ENCODE measurements at places on chromosomes 16 and 17.

GRCh38 chr17:73575470-73576221 lies 68.6 kb downstream of the SDK2 start:
- no peak for DNase-seq

GRCh38 chr17:76326306-76326705 lies 18.2 kb upstream of the QRICH2 start:
- DNase-seq = no peak

GRCh38 chr17:30380643-30381339 lies 2.1 kb downstream of the CPD start:
- no peak for DNase-seq

DNA sequence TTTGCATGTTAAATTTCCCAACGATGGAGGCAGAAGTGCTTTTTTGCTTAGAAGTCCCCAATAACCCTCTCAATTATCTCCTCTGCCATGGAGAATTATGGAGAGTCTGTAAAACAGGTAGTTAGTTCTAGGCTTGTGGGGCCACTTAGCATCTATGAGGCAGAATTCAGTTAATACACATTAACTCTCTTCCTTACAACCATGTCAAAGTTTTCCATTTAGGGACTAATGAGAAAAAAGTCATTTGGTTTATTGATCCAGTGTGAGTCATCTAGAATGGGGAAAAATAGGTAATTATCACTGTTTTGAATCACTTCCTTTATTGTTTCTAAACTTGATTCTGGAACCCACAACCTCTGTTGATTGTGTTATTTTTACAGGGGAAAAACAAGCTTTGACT lies 229.1 kb upstream of the COX10 start:
- no peak for DNase-seq

DNA sequence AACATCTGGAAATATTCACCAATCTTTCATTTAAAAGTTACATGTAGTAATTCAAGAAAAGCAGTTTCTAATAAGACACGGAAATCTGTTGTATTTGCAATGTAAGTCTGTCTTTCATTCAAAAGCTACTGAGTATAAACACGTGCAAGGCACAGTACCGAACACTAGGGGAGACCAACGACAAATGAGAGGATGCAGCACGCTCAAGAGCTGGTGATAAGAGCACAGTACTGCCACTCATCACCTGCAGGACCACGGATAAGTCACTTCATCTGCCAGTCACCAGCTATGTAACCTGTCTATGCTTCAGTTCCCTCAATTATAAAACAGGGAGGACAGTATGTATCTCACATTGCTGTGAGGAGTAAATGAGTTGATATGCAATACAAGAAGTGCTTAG lies 67.1 kb downstream of the CLEC18A start:
- no peak for DNase-seq

GRCh38 chr17:5584383-5585286 lies at the start of gene NLRP1:
NLRP1 (minus strand) TSS chr17:5584509; CDS start chr17:5583957, 552 bp downstream.
- peak; percentile 88 for DNase-seq

DNA sequence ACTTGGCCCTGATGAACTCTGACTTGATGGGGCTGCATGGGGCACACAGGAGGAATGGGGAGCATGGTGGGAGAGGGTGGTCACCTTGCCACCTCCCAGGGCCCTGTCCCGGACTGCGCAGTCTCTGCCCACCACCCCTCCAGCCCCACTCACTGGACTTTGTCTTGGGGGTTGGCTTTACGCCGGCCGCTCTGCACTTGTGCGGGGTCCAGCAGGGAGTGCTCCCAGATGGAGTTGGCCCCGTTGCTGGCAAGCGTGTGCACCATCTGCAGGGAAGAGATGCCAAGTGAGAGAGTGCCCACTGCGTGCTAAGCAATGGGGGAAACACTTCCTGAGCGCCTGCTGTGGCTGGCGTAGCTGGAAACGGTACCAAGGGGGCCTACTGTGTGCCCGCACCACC lies 6.7 kb downstream of the GIT1 start:
- no peak for DNase-seq

- no peak for DNase-seq
Measured at GRCh38 chr16:50308237-50308965, 42.0 kb downstream of the ADCY7 start.

GRCh38 chr17:42441371-42442195 lies 17.1 kb upstream of the ATP6V0A1 start:
- DNase-seq = no peak

DNA sequence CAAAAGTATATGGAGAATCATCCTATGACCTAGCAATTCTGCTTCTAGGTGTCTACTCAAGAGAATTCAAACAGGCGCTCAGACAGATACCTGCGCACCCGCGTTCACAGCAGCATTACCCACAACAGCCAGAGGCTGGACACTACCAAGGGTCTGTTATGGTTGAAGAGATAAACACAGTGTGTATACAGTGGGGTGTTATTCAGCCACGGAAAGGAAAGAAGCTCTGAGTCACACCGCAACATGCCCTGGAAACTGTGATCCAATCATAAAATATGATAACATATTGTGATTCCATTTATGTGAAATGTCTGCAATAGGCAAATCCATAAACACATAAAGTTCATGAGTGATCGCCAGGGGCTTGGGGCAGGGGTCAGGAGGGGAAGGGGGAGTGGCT lies 18.0 kb upstream of the JPH3 start:
- no peak for DNase-seq

- no peak for DNase-seq
Measured at GRCh38 chr17:29059281-29059680, 16.3 kb downstream of the PIPOX start.

DNA sequence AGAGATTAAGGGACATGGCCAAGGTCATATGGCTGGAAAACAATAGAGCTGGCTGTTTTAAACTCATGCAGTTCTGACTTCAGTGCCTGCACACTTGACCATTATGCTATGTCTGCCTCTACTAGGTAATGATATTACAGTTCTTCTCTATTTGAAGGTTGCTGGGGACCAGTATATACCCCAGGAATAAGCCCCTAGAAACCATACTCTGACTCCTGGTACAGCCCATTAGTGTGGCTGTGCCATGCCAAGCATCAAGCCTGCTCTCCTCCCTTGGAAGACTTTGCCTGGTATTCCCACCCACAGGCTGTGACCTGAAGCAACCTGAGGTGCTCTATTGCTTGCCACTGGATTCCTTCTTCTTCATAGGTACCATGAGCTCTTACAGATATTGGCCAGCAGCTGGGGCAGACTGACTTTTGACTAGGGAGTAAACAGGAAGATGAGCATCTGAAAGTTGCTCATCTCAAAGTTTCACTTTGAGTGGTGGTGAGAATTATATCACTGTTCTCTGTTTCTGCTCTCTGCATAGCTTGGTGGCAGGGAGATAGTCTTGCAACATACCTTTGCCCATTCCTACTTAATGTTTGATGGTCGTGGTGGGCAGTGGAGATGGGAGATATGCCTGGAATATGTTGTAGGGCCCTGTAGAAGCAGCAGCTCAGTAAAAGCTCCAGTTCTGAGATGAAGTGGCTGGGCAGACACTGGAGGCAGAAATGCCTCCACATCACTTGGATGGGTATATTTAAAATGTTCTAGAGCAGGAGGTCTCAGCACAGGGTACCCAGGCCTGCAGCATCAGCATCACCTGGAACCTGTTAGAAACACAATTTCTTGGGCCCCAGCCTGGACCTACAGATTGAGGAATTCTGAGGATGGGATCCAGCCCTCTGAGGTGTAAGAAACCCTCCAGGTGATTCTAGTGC lies 274.7 kb downstream of the HS3ST4 start:
- no peak for DNase-seq

- no peak for DNase-seq
Measured at GRCh38 chr16:15807603-15808009, 49.2 kb downstream of the MYH11 start.

DNA sequence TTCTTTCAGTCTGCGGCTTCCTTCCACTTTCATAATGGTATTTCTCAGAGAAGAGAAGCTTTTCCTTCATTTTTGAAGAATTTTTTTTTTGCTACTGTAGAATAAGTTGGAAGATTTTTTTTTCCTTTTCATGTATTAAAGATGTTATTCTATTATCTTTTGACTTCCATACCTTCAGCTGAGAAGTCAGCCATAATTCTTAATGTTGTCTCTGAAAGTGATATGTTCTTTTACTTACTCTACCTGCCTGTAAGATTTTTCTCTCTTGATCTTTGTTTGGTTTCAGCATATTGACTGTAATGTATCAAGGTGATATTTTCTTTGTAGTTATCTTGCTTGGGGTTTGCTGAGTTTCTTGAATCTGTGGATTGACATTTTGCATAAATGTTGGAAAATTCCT lies 143.5 kb upstream of the TOX3 start:
- DNase-seq = no peak

- DNase-seq = no peak
Measured at GRCh38 chr17:82053130-82053529, 1.4 kb downstream of the GPS1 start.

- DNase-seq = no peak
Measured at GRCh38 chr17:80704381-80704819, 159.8 kb downstream of the RPTOR start.

GRCh38 chr16:27465483-27465879 lies 63.5 kb downstream of the IL21R start:
- DNase-seq = no peak

DNA sequence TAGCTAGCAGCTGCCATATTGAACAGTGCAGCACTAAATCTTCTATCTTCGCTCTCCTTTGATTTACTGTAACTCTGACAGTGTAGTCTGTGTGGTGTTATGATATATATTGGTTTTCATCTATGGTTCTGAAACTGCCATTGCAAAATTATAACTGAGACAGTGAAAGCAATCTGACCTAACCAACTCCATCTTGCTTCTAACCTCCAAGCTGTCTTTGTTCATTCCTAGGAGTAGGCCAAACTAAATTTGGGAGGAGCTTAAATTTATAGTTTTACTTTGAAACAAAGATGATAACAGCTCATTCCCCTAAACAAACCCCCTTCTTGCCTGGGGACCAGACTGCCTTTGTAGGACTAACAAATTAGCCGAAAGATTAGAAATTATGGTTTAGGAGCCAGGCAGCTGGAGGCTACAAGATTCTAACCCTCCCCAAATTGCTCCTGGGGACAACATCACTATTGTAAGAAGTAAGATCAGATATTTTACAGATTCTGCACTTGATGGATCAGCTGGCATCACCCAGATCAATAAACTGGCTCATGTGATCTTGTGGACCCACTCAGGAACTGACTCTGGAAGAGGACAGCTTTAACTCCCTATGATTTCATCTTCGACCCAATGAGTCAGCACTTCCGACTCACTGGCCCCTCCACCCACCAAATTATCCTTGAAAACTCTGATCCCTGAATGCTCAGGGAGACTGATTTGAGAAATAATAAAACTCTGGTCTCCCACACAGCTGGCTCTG lies 47.0 kb upstream of the FBXO47 start:
- DNase-seq = no peak

DNA sequence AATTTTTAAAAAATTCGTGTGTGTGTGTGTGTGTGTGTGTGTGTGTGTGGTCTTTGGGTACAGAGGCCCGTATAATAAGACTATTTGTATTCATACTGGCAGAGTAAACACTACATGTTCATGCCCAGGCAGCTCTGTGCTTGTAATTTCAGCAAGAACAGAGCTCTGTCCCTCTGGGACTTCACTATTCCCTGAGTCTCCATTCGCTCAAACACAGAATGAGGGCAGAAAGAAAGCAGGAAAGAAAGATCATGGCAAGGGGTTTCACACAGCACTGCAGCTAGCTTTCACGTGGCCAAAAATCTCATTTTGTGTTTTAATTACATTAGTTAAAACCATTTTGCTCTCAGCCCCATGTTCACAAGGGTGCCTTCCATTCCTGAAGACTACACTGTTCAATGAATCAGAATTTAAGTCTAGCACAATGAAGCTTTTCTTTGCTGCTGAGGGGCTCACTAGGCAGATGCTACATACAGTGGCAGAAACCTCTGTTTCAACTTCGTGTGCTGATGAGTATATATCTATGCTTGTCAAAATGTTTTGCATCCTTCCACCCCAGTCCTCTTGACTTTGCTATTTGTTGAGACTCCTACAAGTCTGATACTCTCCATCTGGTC lies 198.4 kb upstream of the C17orf78 start:
- no peak for DNase-seq

DNA sequence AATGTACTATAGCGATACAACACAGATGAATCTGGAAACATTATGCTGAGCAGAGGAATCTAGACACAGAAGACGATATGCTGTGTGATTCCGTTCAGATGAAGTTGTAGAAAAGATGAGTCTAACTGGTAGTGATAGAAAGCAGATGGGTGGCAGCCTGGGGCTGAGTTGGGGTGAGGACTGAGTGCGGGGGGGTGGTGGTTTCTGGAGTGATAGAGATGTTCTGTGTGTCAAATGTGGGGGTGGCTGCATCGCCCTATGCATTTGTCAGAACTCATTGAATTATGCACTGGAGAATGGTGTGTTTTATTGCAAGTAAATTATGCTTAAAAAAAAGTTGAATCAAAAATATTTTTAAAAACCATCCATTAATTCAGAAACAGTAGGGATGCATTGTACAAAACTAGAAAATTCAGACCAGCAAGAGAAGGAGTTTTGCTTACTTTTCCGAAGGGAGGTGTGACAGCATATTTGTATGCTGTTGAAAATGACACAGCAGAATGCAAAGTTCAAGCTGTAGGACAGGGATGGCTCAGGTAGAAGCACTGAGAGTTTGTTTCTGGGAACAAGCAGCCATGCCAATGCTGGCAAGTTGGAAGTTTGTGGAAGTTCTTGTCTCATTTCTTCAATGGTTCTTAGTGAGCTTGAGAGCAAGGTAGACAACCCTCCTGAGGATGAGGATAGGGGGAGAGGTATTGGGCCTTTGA lies 13.0 kb upstream of the DRG2 start:
- no peak for DNase-seq

GRCh38 chr16:14510939-14511799 lies 118.9 kb downstream of the PARN start:
- no peak for DNase-seq

GRCh38 chr17:78993241-78993956 lies 13.7 kb upstream of the LGALS3BP start:
- DNase-seq = peak; percentile 23

DNA sequence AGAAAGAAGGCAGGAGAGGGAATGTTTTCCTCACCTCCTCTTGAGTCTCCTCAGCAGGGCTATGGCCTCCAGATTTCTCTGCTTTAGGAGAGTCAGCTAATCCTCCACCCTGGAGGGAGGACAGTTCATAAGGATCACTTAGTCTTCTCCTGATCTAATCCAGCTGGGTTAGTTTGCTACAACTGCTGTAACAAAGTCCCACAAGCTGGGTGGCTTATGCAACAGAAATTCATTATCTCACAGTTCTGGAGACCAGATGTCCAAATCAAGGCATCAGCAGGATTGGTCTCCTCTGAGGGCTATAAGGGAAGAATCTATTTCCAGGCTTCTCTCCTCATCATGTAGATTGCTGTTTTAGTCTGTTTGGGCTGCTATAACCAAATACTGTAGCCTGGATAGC lies 40.6 kb upstream of the XYLT1 start:
- DNase-seq = no peak

DNA sequence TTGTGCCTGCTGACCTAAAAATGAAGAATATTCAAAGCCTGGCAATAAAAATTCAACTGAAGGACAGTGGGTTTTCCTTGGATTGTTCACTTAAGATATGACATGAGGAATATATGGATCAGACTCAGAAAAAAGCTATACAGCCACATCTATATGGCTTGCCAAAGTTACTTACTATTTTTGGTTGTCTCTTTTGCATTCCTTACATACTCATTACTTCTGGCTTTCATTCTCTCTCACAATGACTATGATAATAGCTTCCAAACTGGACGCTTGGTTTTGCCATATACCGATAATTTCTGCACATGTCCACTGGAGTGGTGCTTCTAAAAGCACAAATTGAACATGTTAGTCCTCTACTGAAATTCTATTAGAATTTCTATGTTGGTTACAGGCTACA lies 664.9 kb downstream of the CDH8 start:
- DNase-seq = no peak

- no peak for DNase-seq
Measured at GRCh38 chr16:19068237-19068815, 912 bp downstream of the COQ7 start.

GRCh38 chr17:53353919-53354351 lies 468.8 kb upstream of the KIF2B start:
- DNase-seq = no peak

Measured in stimulated activated CD8-positive, alpha-beta memory T cell treated with anti-CD3 and anti-CD28 coated beads, Interleukin-7, amount 100 ng/mL, for 1 hour (primary cell).